ENCODE measurements at places on chromosomes 12 and 14.
A peak's percentile ranks its signal among the peaks of the same experiment; 100 is the strongest.

- no peak for DNase-seq
Measured at GRCh38 chr12:90287585-90287984, 578.9 kb upstream of the ATP2B1 start.

- no peak for DNase-seq
Measured at GRCh38 chr12:22969521-22969920, 344.6 kb downstream of the ETNK1 start.

DNA sequence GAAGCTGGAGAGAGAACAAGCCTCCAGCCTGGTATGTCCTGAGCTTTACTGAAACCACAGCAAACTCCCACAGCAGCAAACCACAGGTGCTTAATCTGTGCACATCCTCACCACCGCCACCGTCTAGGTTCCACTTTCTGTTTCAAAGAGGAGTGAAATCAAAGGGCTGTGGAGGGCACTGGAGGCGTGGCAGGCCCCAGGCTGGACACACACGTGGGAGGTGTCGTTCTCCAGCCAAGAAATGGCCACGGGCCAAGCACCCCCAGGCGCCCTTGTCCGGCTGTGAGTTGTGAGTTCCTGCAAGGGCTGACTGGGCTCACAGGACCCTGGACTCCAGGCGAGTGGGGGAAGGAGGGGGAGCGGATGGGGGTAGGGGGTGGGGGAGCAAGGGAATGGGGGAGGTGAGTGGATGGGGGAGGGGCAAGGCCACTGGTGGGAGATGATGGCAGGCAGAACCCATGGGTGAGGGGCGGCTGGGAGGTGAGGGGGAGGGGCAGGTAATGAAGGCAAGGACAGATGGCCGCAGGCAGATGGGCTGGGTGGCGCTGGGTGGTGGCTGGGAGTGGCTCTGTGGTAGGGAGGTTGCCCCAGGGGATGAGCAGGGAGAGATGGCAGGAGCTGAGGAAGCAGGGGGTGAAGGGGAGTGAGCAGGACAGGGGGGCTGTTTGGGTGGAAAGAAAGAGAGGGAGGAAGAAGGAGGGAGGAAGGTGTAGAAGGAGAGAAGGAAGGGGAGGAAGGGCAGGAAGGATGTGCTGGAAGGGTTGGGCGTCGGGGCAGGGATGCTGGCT lies 86.7 kb downstream of the NCOR2 start:
- DNase-seq: no peak

DNA sequence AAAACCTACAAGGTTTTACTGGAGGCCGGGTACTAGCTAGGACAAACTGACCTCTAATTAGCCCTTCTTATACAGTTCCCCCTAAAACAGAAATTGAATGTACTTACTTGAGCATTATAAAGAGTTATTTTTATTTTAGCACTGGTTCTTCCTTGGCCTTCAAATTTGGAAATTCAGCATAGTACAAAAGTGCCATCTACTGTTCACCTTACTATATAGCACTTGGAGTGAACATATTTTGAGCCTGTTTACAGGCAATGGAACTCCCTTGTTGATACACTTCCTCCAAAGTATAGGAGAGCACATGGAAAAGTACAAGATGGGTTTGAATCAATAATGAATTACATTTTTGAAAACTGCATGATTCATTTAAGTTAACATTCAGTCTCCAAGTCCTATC lies 3.9 kb upstream of the POC1B start:
- DNase-seq: no peak

GRCh38 chr14:62381311-62382070 lies 619.3 kb downstream of the SNAPC1 start:
- DNase-seq: no peak

- no peak for DNase-seq
Measured at GRCh38 chr12:12239127-12239526, 27.7 kb downstream of the LRP6 start.

- DNase-seq: no peak
Measured at GRCh38 chr12:62843716-62844115, 91.2 kb downstream of the PPM1H start.

DNA sequence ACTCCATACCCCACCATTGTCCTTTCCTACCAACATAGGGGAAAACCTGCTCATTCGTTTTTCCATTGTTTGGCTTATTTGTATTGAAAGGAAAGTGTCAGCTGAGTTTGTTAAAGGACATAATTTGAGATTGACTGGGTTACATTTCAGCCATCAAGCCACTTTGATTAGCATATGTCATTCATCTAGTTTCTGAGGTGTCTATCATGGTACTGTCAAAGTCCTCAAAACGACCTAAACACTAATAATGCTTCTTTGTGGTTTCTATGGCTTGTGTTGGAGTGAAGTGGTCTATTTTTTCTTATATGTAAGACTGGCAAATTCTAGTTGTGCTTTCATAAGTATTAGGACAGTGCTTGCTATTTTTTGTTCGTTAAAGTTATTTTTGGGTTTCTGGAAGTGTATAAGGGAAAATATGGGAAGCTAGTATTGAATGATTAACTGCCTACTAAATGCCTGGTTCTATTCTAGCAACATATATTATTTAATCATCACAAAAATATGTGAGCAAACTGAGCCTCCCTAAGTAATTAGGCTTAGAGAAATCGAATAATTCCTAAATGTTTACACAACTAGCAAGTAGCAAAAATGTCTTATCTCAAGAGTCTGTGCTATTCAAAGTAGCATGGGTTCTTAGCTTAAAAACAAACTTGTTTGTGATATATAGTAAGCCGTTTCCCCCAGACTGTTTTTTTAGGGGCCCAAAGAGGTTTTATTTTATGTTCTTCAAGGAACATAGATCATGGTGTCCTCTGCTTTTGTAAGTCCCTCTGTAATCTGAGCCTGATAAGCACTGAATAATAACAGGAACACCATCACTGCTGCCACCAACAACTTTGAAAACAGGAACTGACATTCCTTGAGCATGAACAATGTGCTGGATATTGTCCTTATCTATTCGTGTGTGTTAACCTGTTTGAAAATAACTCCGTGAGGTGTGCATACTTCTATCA lies 67.1 kb downstream of the DERA start:
- no peak for DNase-seq

GRCh38 chr12:108327621-108328344 lies 11.3 kb downstream of the CMKLR1 start:
- no peak for DNase-seq

GRCh38 chr14:30935445-30935844 lies 61.1 kb downstream of the COCH start:
- no peak for DNase-seq

DNA sequence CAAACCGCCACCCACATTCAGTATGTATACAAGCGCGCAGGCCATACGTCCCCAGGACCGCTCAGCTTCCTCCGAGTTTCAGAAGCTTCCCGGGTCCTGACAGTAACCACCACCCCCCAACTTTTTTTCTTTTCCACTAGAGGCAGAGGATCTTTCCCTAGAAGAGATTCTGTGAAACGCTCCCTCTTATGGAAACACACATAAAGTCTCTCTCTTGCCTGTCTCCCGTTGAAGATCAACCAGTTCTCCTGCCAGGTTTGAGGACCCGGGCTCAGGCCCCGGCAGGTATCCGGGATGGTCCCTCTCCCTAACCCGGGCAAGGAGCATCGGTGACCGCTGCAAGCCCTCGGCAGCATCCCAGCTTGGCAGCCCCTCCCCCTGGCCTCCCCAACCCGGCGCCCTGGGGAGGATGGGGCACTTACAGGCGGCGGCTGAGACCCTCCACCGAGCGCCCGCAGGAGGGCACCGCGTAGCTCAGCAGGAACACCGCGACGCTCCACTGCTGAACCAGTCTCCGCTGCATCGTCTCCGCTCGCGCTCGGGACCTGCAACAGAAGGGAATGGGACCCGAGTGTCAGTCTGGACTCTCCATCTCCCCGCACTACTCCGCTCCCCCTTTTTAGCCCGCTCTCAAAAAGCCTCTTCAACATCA lies 3.4 kb downstream of the PTHLH start:
- DNase-seq: peak; percentile 19

GRCh38 chr14:97456462-97456861 lies 659.3 kb downstream of the VRK1 start:
- DNase-seq: no peak

Measured in progenitor cell of endocrine pancreas (in vitro differentiated cells).